ENCODE measurements at places on chromosomes 3 and 15.

DNA sequence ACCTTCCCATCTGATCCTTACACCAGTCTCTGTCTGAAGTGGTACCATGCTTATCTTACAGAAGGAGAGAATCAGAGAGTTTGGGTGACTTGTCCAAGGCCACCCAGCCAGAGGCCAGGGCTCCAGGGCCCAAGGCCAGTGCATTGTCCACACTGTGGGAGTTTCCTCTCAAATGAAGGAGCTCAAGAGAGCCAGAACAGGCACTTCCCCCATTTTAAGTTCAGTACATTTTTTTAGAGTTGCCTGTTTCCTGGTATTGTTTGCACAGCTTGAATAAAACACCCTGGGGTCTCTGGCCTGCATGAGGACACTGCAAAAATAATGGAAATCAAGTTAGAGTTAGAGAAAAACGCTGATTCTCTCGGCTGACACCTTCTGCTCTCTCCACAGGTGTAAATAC, 284.0 kb downstream of the SQOR start:
- no peak for DNase-seq

DNA sequence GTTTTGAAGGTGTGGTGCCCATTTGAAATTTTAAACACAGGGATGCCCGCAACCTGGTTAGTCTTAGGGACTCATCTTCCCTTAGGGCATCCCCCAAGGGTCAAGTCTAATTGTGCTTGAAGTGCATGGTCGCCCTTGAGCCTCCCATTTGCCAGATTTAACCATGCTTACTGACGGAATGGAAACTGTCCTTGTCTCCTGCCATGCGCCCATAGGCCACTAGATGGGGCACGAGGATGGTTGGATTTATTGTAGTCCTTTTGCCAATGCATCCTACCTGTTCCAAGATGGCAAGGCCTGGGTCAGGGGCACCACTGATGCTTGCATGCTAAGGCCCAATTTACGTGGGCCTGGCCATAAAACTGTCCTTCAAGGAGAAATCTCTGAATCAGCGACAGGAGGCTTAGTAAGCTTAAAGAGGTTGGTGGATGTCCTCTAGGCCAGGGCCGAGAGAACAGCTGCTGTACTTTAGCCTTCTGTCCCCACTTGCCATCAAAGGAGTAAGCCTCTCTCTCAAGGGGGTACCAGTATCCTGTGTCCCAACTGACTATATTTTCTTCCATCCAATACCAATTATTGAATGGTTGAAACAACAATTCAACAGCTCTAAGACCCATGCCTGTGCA, 355.4 kb downstream of the OTOL1 start:
- no peak for DNase-seq

DNA sequence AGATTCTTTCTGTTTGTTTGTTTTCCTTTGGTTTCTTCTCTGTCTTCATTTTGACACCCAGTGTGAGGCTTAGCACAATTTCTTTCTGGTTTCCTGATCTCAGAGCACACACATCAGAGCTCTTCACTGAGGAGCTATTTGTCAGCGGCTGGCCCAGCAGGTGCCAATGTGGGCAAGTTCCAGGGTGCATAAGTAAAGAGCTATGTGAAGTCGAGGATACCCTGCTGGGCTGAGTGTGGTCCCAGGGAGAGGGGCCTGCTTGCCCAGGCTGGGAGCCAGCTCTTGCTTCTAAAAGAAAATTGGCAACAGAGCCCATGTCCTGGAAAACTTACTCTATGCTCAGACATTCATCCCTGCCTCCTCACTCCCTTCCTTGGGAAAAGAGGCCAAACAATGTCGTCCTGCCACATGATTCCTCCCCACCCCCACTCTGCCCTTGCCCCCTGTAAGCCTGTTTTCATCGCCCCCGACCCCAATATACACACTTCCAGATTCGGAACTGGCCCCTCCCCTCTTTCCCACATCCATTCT, 101.2 kb downstream of the ST8SIA2 start:
- no peak for DNase-seq

- no peak for DNase-seq
Measured at GRCh38 chr3:161108840-161109239, 3.7 kb upstream of the B3GALNT1 start.

DNA sequence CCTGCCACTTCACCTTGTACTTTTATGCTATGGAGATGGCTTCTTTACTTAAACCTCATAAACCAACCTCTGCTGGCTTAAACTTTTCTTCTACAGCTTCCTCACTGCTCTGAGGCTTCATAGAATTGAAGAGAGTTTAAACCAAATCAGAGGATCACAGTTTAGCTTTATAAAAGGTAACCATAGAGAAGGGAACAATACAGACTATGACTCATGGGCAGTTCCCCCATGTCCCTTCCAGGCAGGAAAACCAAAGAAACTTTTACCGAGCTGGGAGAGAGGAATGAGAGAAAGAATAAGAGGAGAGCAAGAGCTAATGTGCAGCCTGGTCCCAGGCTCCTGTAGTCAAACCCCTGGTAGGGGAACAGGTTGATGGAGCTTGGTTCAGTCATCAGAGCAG, 53.9 kb upstream of the NEDD4 start:
- no peak for DNase-seq

DNA sequence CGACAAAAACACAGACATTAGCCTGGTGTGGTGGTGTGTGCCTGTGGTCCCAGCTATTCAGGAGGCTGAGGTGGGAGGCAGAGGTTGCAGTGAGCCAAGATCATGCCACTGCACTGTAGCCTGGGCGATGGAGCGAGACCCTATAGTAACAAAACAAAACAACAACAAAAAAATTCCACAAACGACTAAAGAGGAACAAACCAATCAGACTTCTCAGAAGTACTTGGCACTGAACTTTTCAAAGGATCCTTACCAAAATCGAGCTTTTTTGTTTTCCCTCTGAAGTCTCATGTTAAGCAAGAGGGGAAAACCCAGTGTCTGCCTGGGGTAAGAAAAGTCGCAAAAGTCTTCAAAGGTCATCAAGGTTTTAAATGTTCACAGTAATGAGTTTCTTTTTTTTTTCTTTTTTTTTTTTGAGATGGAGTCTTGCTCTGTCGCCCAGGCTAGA, 30.1 kb upstream of the TFRC start:
- peak; percentile 24 for DNase-seq

DNA sequence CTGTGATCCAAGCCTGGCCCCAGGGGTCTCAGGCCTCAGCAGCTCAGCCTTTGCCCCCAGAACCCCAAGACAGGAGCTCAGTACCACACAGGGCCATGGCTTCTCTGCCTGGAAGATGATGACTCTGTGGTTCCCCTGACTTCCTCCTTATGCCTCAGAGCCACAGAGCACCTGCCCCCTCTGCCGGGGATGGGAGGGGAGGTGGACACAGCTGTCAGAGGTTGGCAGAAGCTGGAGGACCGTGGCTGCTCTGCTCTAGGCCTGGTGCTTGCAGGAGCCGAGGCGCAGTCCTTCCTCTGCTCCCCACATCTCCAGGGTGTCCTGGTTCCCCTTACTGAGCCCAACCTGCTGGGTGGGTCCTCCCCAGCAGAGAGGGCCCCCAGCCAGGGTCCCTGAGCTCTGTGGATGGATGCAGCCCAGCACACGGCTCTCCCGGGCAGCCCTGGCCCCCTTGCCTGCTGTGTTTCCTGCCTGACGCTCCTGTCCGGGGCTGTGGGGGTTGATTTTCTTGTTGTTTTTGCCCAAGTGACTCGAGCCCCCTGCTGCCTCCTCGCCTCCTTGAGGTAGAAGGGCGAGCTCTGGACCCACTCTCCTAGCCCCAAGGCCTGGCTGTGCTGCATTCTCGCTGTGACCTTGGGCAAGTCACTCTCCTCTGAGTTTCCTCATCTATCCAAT, 36.6 kb downstream of the PSTPIP1 start:
- peak; percentile 55 for DNase-seq

- DNase-seq = no peak
Measured at GRCh38 chr15:25721605-25721955, 141.5 kb downstream of the ATP10A start.

DNA sequence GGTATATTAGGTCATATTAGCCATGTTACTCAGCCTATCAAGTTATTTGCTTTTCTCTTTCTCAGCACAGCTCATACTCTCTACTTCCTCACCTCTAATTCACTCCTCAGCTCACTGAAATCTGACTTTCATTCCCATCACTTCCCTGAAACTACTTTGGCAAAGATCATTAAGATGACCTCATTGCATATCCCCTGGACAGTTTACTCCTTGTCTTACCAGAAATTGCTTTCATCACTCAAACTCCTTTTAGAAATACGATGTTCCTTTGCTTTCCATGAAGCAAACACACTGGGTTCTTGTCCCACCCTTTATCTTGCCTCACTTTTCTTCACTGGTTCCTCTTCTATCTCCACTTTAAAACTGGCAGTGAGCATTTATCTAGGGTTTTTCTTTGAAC, 354.4 kb downstream of the TUSC7 start:
- no peak for DNase-seq

- no peak for DNase-seq
Measured at GRCh38 chr3:165884518-165884917, 47.3 kb upstream of the BCHE start.

GRCh38 chr3:57592306-57592705, 4.8 kb downstream of the ARF4 start:
- no peak for DNase-seq

- no peak for DNase-seq
Measured at GRCh38 chr3:150875548-150875947, 29.7 kb downstream of the MINDY4B start.

- no peak for DNase-seq
Measured at GRCh38 chr15:38565287-38565670, 665 bp upstream of the RASGRP1 start.

DNA sequence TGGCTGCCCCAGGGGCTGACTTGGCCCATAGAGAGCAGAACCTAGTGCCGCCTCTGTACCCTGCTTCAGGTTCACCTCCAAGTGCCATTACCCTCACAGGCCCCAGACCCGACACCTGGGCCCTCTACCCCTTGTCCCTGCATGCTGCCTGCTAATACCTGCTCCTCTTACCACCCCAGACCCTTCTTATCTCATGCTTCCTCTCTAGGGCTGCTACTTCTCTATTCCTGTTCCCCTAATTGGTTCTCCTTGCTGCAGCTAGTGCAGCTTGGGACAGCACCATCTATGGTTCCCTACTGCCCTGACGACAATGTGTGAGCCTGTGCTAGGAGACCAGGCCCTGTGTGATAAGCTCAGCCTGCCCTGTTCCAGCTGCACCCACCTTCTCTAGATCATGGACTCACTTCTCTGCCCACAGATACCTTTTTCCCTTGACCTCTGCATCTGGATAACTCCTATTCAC, 15.3 kb downstream of the HDAC11 start:
- DNase-seq = no peak

DNA sequence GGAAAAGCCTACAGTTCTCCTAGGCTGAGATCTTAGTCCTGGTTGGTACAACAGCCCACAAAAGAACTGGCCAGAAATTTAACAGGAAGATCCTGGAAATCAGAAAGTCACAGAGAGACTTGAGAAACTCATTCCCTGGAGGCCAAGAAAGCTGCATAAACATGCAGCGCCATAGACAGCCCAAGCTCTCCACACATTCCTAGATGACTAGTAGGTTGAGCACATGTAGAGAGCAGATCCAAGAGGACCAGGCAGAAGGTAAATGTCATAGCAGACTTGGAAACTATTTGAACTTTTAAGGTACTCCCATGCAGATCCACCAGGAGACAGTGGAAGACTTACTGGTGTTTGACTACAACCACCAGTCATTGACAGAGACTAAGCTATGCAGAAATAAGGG, 18.4 kb downstream of the KBTBD12 start:
- no peak for DNase-seq

GRCh38 chr3:89504432-89504831, 397.0 kb downstream of the EPHA3 start:
- no peak for DNase-seq

GRCh38 chr15:70451821-70452653, 311.3 kb downstream of the UACA start:
- DNase-seq = no peak

GRCh38 chr3:13120289-13120927, 47.2 kb upstream of the IQSEC1 start:
- no peak for DNase-seq

DNA sequence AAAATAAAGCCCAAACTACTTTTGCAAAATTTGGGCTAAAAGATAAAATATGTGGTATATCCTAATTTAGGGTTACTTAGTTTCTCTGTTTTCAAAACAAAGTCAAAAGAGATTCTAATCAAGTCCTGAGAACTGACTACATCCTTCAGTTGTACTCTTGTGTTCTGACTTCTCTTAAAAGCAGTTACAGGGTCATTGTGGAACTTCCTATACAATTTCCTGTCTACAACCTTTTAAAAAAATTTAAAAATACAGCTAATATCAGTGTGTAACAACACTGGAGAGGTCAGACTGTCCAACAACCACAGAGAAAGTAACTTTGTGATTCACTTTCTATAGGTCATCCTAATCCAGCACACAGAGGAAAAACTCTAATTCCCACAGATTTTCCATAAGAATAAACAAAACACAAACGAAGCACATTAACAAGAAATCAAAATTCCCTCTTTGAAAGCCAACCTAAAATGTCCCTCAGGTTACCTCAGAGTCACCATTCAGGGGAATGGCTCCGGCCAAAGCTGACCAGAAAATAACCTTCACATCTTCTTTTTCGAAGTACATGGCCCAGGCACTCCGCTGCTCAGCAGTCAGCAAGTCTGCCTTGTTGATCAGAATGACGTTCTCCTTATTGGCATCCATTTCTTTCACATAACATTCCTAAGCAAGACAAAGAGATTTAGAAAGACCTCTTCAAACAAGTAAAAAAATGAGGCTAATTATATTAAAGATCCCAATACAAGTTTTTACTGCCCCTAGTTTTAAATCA, 13.3 kb downstream of the LSG1 start:
- no peak for DNase-seq

DNA sequence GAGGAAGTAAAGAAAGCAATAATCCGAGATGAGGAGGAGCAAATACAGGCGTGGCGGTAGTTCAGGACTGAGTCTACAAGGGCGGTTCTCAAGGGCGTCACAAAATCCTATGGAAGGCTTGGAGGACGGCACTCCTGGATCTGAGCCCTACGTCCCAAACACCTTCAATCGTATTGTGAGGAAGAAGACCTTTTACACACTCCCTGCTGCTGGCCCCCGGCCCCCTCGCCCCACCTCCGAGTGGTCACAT, 747 bp downstream of the PLD1 start:
- DNase-seq = no peak

GRCh38 chr3:108820586-108820985, 2.0 kb upstream of the TRAT1 start:
- DNase-seq = no peak

- no peak for DNase-seq
Measured at GRCh38 chr3:12427551-12427950, 56.7 kb upstream of the TSEN2 start.

All from memory B cell (primary cell).